ENCODE measurements at places on chromosomes 7 and 10.

DNA sequence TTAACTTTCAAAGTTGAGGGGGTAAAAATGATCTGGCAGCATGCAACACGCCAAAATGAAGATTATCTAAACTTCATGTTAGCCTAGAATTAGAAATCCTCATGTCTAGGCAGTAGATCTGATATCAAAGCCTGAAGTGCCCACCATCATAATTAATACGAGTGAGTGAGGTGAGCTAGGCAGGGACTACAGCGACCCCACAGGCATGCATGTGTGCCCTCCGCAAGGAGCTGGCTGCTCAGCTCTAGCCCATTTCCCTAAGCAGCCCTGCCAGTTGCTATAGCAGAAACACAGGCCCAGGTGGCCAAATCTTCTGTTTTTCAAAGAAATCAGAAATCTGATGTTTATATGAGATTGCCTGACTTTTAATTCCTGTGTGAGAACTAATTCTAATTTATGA is 93.1 kb upstream of the IFRD1 start:
- DNase-seq, result no peak

GRCh38 chr10:23172429-23173213 is 19.5 kb upstream of the PTF1A start:
- DNase-seq, result no peak

DNA sequence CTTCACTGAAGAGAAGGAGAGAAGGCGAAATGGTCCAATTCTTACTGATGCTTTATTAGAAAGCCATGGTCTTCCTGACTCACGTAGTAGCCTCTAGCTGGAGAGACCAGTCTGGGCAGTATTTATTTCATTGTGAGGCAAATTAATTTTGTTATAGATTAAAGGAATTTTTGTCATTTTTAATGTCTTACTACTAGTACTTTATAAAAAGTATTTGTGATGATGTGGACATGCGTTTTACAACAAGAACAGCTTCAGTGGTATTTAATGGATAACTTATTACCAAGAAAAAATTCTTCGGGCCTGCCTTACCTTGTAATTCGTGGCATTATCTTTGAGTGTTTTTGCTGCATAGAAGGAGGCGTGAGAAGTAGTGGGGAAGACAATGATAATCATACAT is 339.4 kb upstream of the SHH start:
- no peak for DNase-seq

- DNase-seq, result peak; percentile 100
Observed at GRCh38 chr7:100271716-100272537, 35.6 kb upstream of the SPDYE3 start.

- DNase-seq, result no peak
Observed at GRCh38 chr10:86595496-86595895, 58.9 kb upstream of the OPN4 start.
